ENCODE measurements at places on chromosomes 11 and 22.

DNA sequence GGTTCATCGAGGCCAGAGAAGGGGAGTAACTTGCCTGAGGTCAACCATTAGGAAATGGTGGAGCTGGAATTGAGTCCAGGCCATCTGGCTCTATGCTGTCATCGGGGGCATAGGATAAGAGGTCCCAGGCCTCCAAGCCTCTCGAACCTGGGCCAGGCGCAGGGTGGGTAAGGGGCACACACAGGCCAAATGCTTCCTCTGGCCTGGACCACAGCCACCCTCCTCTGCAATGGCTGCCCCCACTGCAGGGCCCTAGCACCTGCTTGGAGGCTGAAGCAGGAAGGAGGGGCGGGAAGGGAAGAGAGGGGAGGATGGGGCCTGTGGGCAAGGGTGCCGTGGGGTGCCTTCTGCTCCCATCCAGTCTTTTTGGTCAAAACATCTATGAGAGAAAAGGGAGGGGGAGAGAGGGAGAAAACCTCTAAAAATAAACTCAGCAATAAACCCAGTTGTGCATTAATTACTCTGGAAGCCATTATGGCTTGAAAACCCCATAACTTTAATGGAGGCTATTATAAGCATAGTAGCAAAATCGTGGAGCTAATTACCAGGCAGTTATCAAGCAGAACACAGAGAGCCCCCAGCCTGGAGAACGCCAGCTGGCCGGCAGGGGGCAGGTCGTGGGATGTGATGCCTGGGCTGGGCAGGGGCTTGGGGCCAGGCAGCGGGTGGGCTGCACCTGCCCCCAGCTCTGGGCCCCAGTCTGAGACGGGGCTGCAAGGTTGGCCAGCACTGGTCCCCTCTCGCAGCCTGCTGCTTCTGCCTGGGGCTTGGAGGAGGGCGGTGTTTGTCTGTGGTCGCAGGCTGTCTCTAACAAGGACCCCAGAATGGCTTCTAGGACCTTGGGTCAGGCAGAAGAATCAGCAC lies 21.1 kb downstream of the B3GAT1 start:
- DNase-seq = no peak

GRCh38 chr11:66363805-66364535 lies 7.6 kb downstream of the SLC29A2 start:
- DNase-seq = peak; percentile 45

GRCh38 chr11:65606876-65607613 lies 7.0 kb downstream of the MAP3K11 start:
- DNase-seq = peak; percentile 14

DNA sequence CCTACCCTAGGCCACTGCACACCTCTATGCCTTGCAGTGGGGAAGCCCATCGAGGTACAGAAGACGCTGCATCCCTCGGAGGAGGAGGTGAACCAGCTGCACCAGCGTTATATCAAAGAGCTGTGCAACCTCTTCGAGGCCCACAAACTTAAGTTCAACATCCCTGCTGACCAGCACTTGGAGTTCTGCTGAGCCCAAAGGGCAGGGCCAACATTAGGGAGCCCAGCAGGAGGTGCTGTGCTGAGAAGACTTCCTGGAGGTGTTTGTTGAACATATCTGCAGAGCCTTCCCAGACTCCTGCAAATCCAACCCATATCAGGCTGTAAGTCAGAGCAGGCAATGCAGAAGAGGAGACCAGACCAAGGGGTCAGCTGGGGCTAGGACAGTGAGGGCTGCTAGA lies 13.5 kb downstream of the MOGAT2 start:
- no peak for DNase-seq

DNA sequence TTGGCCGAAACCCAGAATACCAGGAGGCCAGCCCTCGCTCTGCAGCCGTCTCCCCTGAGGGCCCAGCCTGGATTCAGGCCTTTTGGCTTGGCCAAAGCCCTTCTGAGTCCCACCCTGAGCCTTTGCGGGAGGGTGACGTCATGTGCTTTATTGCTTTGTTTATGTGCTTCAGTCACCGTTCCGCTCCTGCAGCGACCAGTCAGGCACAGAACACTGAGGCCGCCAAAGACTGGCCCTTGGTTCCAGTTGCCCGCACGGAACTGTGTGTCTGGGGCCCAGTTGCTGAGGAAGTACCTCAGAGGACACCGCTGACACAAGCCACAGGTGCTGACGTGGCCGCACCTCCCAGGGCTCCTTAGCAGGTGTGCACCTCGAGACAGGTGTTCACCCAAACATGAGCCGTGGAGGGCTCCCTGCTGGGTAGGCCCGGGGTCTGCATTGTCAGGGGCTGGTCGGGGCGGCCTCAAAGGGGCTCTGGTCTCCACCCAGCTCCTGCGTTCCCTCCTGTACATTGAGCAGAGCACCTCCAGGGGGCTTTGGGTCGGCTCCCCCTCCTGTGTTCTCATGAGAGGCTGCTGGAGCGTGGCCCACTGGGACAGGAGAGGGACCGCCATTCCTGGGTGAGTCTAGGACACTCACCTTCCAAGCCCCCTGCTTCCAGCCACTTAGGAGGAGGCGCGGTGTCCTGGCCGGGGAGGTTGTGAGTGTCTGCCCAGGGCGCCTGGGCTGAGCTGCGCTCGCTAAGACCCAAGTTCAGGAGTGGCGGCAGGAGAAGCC lies 376.8 kb downstream of the TBC1D22A start:
- DNase-seq = no peak

DNA sequence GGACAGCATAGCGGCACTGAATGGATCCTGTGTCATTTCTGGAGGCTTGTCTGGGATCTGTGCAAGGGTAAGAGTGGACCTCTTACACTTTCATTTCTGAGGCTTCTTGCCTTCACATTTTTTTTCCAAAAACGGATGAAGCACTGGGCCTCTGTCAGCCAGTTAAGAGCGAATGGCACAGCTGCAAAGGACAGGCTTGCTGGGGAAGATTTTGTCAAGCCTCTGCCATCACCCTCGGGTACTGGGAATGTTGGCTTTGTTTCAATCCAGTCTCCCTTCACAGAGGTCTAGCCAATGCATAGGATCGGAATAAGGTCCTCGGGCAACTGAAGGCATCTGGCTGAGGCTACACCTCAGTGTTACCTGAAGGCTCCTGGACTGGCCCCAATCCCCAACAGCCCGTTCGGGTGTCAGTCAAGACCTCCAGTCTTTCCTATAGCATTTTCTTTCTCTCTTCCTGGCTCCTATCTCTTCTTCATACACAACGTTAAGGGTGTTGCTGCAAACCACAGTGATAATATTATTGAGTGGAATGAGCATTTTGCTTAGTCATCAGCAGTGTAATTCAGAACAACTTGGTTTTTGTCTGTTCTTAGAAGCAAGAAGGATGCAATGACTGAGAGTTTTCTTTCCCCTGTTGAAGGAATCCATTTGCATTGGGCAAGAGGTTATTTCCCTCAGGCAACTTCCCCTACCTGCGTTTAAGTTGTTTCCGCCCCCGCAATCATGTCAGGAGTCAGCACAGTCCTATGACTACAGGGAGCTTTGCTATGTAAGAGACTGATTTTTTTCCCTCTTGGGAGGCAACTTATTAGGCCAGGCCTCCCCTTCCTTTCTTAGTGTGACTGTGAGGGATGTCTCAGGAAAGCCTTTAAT lies 22.8 kb downstream of the NPAT start:
- DNase-seq = no peak

DNA sequence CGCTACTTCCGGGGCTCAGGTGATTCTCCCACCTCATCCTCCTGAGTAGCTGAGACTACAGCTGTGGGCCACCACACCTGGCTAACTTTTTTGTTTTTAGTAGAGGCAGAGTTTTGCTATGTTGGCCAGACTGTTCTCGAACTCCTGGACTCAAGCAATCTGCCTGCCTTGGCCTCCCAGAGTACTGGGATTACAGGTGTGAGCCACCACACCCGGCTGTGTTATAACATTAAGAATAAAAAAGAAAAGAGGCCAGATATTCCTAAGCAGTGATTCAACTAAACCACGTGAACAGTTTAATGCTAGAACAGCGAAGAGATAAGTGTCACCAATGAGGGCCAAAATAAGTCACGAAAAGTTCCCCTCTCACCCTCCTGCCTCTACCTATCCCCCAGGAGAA lies 3.7 kb downstream of the PRDM10 start:
- no peak for DNase-seq

DNA sequence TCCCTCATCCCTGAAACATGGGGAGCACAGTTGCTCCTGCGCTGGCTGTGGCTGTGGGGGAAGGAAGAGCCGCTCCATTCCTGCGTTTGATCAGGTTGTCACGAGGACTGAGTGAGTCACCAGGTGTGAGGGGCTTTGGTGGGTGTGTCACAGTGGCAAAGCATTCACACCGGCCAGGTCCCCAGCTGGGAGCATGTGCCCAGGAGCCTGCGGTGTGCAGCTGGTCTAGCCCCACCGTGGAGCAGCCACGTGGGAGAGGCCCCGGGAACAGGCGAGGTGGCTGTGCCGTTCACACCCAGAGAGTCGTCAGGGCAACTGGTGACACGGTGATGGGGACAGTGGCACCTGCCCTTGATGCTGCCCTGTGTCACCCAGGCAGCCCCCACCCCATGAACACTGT lies 47.6 kb upstream of the PPARA start:
- DNase-seq = no peak

GRCh38 chr11:26073646-26074045 lies 258.3 kb upstream of the ANO3 start:
- no peak for DNase-seq

- no peak for DNase-seq
Observed at GRCh38 chr11:76654298-76654851, 16.2 kb downstream of the LRRC32 start.

DNA sequence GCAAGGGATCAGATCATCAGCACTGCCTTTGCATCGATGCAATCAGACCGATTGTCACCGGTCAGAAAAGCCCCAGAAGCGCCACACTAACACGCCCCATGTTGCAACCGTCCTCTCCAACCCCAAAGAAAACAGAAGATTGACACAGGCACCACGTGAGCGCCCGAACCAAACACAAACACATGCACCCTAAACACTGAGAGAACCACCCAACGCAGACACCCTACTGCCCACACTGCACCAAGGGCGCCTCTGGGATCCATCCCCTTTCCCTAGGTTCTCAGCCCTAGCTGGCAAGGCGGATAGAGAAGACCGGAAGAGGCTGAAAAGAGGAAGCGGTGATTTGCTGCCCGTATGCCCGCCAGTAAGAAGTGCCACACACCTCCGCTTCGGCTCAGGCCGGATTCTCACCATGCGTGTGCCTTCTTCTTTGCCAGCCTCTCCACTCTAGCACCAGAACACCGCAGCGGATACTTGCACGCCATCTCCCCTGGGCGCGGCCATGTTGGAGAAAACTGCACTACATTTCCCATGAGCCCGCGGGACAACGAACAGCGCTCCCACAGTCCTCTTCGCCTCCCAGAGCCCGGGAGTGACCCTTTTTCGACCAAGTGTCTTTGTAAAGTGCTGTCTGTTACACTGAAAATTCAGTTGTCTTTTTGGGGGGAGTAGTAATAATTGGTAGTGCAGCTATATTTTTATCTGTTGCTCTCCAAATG lies at the start of gene ALKBH8:
ALKBH8 (minus strand) TSS at position 517 of the 719 bp plus-strand sequence. CDS start 4,842 bp downstream, outside the sequence.
- DNase-seq = peak; percentile 70

DNA sequence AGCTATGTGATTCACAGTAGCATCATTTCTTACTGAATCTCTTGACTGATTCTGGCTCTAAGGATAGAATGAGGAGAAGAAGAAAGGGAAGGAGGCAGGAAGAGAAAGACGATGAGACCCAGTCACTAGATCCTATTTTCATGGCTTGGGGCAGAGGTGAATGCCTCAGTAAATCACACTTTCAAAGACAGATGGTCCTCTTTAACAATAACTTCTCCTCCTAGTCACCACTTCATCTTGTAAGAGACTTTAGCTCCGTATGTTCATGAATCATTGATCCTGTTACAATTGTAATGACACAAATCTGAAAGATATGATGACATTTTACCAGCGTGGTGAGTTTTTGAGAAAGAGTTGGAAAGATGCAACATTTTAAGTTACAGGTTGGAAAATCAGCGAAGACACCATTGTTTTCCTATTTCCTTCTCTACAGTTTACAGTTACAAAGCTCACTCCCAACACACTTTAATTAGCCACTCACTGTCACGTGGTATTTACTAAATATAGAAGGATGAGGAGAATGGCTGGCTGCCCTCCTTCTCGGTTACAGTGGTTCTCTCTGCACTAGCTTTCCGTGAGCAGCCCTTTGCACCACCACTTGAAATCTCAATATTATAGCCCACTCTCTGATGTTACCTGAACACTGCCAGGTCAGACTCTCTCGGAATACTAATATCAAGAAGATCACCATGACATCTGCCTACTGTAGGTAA lies 205.8 kb downstream of the CADM1 start:
- DNase-seq = no peak

DNA sequence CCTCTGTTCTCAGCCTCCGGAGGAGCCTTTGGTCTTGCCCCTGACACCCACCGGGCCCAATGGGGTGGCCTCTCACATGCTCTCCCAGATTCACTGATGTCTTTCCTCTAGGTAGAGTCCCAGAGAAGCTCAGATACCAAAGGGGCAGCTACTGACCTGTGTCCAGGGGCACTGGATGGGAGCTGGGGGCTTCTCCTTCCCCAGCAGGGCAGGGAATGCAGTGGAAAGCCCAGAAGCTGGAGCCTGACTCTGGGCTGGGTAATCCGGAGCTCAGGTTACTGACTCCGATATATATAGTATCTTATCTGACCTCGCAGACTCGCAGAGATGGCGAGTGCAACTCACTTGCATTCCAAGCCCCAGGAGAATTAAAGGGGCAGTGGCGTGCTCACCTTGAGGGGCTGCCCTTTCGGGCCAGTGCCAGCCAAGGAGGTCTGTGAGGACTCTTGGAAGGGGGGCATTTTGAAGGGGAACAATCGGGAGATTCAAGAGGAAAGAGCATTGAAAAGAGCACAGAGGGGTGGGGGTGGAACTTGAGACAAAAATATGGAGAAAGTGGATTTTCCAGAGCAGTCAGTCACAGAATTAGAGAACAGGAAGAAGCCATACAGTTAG lies 2.5 kb downstream of the USP2 start:
- no peak for DNase-seq

GRCh38 chr11:89452780-89453179 lies 38.4 kb downstream of the NOX4 start:
- DNase-seq = no peak

GRCh38 chr11:116426761-116427160 lies 346.0 kb downstream of the BUD13 start:
- no peak for DNase-seq

GRCh38 chr11:71947498-71947897 lies 18.7 kb downstream of the RNF121 start:
- DNase-seq = no peak

Data from ACHN (cell line).